Stimulated activated CD8-positive, alpha-beta memory T cell treated with anti-CD3 and anti-CD28 coated beads, Interleukin-7, amount 100 ng/mL, for 48 hours (primary cell): ENCODE measurements at places on chromosomes 2 and 18.

GRCh38 chr2:145692971-145693478, 1173.1 kb upstream of the ZEB2 start:
- DNase-seq, result no peak

- DNase-seq, result no peak
Measured at GRCh38 chr2:12212841-12213597, 466.6 kb downstream of the LPIN1 start.

DNA sequence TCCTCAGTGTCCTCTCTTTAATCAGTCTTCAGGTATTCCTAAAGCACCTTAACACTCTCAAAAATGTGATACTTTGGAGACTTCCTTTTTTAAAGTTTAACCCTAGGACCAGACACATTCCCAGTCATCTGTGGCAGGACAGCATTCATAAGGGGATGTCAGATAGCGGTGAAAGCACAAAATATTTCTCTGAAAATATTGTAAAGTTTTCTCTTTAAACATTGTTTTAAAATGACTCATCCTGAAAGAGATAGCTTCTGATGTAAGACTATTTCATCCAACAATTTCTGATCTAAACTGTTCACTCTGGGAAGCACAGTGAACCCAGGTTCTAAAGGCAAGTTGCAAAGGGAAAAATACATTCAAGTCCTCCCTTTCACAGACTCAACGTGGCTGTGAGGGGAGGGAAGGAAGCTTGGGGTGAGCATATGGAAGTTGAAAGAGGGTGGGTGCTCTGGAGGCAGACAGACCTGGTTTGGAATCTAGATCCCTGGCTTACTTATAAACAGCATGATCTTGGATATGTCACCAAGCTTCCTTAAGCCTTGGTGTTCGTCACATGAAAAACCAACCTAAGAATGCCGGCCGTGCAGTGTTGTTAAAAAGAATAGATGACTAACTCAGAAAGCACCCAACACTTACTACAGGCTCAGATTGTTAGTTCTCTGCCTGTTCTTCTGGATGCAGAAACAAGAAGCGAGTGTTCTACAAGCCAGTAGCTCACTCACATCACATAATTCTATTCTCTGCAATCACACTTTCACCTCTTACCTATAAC, 12.1 kb downstream of the GALNT14 start:
- DNase-seq, result no peak

GRCh38 chr2:30826481-30826880, 19.2 kb upstream of the CAPN13 start:
- no peak for DNase-seq

GRCh38 chr2:131584940-131585339, 57.3 kb downstream of the CCDC74A start:
- no peak for DNase-seq

DNA sequence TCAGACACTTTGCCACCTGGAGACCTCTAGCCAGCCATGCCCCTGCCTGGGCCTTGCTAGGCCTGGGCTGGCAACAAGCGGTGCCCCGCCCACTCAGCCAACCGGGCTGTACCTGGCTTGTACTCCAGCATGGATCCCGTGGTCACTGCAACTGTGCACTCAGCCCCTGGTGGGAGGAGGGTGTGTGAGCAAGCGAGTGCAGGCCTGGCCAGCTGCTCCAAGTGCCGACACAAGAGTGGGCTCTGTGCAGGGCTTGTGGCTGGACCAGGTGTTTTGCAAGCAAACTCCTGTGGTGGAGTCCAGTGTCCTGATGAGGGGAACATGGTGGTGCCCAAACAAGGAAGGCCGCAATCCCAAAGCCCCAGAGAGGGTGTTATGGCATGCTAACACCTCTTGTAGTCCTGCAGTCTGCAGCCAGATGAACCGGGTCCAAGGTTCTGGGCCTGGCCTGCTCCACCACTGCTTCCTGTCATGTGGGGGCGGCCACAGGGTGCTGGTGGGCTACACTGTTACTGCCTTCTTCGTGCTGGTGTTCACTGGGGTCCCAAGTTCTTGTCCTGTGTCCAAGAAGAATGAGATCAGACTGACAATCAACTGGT, 60.1 kb upstream of the CD28 start:
- no peak for DNase-seq

GRCh38 chr2:64617631-64618151, 36.0 kb downstream of the SERTAD2 start:
- no peak for DNase-seq

GRCh38 chr2:127389778-127390435, 2.1 kb upstream of the MAP3K2 start:
- DNase-seq, result no peak

- no peak for DNase-seq
Measured at GRCh38 chr2:12277241-12278034, 439.3 kb upstream of the TRIB2 start.

- DNase-seq, result no peak
Measured at GRCh38 chr2:1863386-1863785, 119.1 kb upstream of the PXDN start.

DNA sequence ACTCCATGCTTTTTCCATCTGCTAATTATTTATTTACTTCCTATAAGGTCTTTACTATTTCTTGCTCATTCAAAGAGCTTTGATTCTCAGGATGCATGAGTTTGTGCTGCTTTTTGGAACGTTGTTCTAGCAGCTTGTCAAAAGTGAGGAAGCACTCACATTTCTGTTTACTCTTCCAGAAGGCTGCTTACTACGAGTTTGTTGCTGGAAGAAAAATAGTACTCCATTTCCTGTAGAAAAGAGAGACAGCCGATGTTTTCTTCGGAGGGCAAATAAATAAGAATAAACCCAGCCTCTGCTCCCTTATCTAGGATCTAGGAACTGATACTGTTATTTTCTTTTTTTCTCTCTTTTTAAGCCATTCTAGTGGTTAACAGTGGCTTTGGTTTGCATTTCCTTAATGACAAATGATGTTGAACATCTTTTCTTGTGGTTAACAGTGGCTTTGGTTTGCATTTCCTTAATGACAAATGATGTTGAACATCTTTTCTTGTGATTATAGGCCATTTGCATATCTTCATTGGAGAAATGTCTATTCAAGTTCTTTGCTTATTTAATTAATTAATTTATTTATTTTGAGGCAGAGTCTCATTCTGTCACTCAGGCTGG, 20.5 kb downstream of the CYP27A1 start:
- DNase-seq, result no peak

GRCh38 chr2:226600184-226600583, 199.4 kb downstream of the IRS1 start:
- DNase-seq, result no peak

DNA sequence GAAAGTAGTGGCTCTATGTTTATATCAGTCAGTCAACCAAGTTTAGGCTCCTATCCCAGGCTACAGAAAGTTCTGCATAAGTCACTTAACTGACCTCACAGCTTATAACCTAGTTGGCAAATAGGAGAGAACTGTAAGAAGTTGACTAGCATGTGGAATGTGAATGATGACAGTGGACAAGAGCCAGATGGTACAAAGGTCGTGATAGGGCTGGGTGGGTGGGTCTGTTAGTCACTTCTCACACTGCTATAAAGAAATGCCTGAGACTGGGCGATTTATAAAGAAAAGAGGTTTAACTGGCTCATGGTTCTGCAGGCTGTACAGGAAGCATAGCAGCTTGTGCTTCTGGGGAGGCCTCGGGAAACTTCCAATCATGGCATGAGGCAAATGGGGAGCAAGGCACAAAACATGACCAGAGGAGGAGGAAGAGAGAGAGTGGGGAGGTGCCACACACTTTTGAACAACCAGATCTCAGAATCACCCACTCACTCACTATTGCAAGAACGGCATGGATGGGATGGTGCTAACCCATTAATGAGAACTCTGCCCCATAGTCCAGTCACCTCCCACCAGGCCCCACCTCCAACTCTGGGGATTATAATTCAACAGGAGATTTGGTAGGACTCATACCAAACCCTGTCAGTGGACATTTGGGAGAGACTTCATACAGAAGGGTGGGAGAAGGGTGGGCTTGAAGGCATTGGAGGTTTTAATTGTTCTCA, 68.8 kb downstream of the LTBP1 start:
- DNase-seq, result no peak

DNA sequence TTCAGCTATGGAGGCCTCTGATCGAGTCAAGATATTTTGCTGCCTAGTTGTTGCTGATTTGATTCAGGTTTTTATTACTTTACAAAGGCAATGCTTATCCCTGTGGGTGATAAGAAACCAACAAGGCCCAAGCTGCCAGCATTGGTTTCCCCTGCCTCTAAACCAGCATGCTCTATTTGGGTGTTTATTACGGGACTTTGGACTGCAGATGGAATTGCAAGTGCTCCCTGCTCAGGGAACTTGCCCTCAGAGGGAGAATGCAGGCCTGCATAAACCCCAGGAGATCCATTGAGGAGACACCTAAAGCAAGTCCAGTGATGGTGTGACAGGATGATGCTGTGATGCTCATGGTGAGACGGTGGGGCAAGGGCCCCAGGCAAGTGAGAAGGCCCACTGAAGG, 172.1 kb downstream of the VAPA start:
- DNase-seq, result no peak

DNA sequence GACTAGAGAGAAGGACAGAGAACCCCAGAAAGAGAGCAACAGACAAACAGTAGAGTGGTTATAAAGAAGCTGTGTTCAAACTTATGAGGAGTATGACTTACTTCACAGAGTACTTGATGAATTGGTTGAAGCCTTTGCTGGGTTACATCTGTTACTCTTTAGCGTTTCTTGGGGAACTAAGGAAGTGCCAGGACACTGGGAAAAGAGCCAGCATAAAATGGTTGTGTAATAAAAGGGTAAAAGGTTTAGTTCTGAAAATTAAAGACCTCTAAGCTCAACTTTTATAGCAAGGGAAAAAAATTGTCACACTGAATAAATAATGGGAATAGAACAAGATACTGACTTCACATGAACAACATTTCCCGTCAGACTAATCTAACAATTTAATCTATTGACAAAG, 17.0 kb upstream of the STAT4 start:
- DNase-seq, result no peak

DNA sequence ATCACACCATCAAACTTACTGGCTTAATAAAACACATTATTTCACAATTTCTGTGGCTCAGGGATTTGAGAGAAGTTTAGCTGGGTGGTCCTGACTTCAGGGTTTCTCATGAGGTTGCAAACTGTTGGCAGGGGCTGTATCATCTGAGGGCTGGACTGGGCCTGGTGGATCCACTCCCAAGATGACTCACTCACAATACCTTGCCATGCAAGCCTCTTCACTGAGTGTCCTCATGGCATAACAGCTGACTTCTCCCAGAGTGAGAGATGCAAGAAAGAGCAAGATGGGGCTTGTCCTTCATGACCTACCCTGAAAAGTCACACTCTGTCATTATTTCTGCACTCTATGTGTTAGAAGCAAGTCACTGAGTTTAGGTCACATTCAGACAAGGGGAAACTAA, 73.8 kb downstream of the AQP4 start:
- DNase-seq, result no peak

DNA sequence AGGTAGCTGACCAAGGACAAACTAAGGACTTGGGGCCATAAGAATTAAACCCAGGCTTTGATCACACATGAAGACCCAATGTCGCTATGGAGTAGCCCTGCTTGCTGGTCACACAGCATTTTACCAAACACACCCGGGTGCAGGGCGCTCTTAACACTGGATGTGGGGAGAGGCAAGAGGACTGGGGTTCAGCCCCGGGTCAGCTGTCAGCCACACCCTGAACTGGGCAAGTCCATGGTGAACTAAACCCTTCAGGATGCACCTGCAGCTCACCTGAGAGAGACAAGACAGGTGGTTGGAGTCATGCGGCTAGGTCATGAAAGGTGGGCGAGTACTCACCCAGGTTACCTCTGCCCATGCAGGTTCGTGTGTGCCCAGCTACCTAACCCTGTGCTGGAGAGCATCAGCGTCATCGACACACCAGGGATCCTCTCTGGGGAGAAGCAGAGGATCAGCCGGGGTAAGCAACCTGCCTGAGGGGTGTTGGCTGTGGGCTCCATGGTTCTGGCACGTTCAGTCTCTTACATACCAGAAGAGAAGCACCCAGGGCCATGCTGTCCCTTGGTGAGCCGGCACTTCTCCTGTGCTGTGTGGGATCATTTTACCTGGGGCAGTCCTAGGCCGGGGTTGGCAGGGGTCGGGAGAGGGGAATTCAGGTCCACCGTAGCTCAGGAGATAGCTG, 15.2 kb downstream of the EHD3 start:
- DNase-seq, result no peak

DNA sequence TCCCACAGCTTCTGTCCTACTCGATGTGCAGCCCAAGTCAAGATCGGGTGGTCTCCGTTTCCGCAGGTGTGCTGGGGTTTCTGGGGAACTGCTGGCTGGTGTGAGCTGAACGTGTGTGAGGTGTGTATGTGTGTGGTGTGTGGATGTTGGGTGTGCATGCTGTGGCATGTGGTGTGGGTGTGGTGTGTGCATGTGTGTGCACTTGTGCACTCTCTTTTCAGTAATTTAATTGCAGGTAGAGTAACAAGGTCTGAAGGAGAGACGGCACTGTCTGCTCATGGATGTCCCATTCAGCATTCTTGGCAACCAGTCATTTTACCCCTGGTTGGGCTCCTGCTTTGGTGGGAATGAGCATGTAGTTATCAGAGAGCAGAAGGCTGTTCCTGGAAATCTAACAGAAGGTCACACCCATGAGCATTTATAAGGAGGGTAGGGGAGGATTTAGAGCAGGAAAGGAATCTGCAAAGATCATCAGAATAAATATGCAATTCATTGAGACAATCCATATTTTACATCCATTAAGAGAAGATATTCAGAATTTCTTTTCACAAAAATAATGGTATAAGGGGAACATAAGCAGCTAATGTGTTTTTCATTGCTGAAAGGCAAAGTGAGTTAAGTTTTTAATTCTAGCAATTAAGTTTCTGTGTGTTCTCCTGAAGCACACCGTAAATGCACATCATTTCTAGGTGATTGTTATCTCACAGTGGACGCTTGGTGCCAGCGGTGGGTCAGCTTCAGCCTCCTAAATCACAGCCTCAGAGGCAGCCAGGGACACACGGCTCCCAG, 60.7 kb downstream of the ADI1 start:
- DNase-seq, result no peak

- DNase-seq, result no peak
Measured at GRCh38 chr2:100731535-100731981, 88.4 kb upstream of the NPAS2 start.

DNA sequence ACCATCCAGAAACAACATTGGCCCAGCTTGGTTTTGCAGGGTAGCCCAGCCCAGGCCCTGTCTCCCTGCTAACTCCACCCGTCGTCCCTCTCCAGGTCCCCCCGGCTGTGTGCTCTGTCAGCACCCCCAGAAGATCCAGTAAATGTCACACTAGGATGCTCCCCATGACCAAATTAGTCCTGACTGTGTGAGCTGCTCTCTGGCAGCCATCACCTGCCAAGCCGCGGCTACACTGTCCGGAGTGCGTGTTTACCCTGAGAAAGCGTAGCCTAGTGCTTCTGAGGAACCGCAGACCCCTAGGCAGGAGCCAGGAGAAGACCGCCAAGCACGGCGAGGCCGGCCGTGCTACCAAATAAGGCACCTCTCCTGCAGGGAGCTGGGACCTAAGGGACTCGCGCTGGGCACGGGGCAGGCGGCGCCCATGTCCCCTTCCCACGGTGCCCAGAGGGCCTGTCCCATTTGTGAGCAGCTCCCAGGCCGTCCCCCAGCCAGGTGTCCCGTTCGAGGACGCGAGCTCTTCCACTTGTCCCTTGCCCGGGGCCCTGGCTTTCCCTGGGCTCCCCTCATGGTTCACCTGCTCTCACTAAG, 849.9 kb downstream of the RNF144A start:
- no peak for DNase-seq
